ENCODE measurements at places on chromosomes 1 and 21.

GRCh38 chr1:147665521-147665920 lies 4.8 kb downstream of the ACP6 start:
- no peak for DNase-seq

DNA sequence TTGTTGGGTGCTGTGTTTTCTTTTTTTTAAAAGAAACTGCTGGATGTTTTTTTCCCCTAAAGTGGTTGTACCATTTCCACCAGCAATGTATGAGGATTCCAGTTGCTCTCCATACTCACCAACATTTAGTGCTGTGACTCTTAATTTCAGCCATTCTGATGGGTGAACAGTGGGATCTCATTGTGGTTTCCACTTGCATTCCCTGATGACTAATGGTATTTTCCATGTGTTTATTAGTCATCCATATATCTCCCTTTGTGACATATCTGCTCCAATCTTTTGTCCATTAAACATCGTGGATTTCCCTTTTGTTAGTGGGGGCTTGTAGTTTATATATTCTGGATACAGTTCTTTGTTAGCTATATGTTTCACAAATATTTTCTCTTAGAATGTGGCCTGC lies 206.0 kb downstream of the CAMTA1 start:
- no peak for DNase-seq

DNA sequence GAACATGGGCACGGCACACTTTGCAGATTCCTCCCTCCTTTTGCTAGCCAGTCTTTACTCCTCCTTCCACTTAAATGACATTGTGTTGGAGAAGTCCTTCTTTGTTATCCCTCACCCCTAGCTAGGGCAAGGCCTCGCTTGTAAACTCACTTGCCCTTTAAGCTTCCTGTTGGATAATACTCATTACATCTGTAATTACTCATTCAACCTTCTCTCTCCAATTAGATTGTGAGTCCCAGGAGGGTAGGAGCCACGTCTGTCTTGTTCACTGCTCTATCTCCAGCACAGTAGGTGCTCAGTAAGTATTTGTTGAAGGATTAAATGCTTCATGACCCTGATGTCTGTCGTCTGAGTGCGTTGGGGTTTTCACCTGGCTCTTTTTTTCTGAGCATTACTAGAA lies 98.7 kb upstream of the USP24 start:
- DNase-seq, result no peak

DNA sequence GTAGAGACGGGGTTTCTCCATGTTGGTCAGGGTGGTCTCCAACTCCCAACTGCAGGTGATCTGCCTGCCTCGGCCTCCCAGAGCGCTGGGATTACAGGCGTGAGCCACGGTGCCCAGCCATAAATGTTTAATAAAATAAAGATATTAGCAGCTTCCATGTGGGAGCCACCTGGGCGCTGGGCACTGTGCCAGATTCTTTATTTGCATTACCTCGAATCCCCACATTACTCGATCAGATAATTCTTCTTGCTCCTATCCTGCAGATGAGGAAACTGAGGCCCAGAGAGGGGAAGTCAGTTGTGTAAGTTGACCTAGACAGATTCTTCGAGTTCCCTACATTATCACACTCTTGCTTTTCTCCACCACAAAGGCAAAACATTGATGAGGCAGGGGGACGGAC lies 24.9 kb upstream of the TENT5B start:
- no peak for DNase-seq

- DNase-seq, result no peak
These were observed 107.5 kb downstream of the GDAP2 start for GRCh38 chr1:117821774-117822482.

DNA sequence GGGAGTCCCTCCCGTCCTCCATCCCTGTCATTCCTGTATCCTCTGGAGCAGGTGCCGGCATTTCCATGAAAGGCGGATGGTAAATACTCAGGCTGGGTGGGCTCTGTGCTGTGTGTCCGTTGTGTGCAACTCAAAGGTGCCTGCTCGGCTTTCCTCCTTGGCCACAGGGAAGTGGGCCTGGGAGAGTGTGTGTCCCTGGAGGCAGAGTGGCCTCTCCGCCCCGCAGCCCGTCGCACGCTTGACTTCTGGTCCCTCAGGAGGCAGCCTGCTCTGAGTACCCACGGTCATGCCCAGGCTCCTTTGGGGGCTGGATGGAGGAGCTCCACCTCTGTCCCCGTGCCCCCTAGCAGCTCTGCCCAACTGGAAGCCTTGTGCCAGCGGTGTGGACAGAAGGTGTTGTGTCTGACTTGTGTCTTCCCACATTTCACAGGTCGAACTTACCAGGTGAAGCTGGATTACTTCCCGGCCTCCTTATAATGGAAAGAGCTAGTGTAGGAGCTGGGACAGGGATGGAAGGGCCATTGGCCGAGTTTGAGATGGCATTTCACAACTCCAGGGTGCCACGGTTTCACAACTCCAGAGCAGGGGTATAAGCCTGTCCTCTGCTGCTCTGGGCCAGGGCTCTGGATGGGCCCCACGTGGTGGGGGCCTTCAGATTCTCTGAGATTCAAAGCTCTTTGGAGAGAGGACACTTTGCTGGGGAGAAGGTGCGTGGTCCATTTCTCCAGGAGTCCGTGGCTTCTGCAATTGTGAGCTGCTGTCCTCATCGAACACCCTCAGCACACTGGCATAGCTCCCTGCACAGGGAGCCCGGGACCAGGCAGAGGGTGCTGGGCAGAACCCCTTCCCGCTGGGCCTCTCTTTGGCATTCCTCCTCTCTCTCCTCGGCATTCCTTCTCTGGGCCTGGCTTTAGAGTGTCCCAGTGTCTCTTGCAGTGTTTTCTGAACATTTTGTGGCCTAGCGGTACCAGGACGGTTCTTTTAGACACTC lies 152.7 kb upstream of the COL6A1 start:
- no peak for DNase-seq

GRCh38 chr1:43274125-43274803 lies 4.5 kb downstream of the TMEM125 start:
- no peak for DNase-seq

- DNase-seq, result no peak
These were observed 7.9 kb downstream of the KIF21B start for GRCh38 chr1:201015551-201016091.

DNA sequence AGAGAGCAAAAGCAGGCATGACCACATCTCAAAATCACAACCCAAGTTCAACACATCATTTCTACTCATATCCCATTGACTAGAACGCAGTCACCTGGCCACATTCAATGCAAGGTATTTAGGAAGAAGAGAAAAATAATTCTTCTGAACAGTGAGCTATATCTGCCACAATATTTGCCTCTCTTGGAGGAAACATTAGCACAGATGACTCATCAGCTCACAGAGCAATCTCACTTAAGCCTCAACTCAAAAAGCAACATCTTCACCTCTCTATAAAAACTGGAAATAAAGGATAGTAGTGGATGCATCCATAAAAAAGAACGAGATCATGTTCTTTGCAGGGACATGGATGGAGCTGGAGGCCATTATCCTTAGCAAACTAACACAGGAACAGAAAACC lies 143.9 kb upstream of the FMN2 start:
- no peak for DNase-seq

GRCh38 chr1:234719454-234720251 lies 109.7 kb upstream of the IRF2BP2 start:
- no peak for DNase-seq

GRCh38 chr1:167564612-167565270 lies 11.2 kb upstream of the CREG1 start:
- no peak for DNase-seq

GRCh38 chr1:29632806-29633615 lies 396.7 kb downstream of the PTPRU start:
- DNase-seq, result no peak

All from stimulated activated CD8-positive, alpha-beta memory T cell treated with anti-CD3 and anti-CD28 coated beads, Interleukin-15, amount 100 ng/mL, for 4 hours (primary cell).